Dermis microvascular lymphatic vessel endothelial cell (primary cell): ENCODE measurements at places on chromosomes 3 and 15.
A peak's percentile ranks its signal among the peaks of the same experiment; 100 is the strongest.

GRCh38 chr15:78726870-78727551, 84.3 kb downstream of the ADAMTS7 start:
- DNase-seq, result peak; percentile 25

DNA sequence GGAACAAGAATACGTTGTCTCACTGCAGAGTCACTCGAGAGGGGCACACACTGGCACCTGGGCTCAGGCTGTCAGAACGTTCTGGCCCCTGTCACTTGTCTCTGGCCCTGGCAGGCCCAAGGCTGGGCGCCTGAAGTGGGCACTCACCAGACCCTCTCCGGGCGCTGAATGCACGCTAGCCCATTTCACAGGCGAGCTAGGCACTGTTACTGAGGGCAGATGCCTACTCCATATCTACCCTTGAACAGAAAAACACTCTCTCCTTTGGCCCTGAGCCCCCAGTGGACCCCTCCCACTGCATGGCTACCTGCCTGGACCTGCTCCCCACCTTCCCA, 42.3 kb upstream of the IQSEC1 start:
- no peak for DNase-seq

GRCh38 chr3:186255703-186256331, 106.2 kb downstream of the DGKG start:
- no peak for DNase-seq

DNA sequence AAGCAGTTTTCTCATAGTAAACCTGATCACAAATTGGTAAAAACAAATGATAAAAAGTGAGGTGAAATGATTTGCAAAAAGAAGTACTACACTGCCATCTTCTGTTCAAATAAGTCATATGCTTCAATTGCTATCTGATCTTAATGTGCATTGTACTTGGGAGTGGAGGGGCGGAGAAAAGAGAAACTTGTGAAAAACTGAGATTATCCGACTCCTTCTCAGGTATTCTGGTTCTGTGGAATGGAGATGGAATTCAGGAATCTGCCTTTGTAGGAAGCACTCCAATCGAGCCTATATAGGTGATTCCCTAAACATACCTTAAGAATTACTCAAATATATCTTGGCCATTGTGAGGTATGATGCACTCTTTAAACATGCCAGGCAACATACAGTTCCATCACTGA, 180.6 kb downstream of the CHL1 start:
- no peak for DNase-seq

DNA sequence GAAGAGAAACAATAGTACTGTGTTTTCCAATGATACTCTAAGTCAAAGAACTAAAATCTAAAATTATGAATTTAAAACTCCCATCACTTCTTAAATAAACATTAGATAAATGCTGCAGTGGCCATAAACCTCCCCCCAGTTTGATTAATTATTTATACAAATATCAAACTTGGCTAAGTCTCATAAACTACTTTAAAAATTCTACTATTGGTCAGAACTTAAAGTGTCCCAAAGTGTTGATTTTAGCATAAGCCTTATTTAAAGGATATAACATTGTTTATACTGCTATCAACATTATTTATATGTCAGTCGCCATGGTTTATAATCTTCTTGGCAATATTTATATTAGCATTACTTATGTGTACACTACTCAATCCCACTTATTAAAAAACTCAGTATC, 132.4 kb downstream of the SCAPER start:
- DNase-seq, result no peak

DNA sequence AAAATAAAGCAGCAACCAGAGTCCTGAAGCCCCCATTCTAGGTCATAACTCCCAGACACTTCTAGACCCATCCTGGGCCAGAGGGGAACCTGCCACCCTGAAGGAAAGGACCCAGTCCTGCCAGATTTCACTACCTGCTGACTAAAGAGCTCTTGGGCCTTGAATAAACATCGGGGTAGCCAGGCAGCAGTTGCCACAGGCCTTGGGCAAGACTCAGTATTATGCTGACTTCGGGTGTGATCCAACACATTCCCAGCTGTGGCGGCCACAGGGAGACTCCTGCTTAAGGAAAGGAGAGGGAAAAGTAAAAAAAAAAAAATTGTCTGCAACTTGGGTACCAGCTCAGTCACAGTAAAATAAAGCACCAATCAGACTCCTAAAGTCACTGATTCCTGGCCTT, 23.8 kb downstream of the NEDD4 start:
- no peak for DNase-seq
